ENCODE measurements at places on chromosomes 5 and 9.

- DNase-seq, result no peak
Measured at GRCh38 chr5:73945505-73945904, 319.5 kb downstream of the ARHGEF28 start.

DNA sequence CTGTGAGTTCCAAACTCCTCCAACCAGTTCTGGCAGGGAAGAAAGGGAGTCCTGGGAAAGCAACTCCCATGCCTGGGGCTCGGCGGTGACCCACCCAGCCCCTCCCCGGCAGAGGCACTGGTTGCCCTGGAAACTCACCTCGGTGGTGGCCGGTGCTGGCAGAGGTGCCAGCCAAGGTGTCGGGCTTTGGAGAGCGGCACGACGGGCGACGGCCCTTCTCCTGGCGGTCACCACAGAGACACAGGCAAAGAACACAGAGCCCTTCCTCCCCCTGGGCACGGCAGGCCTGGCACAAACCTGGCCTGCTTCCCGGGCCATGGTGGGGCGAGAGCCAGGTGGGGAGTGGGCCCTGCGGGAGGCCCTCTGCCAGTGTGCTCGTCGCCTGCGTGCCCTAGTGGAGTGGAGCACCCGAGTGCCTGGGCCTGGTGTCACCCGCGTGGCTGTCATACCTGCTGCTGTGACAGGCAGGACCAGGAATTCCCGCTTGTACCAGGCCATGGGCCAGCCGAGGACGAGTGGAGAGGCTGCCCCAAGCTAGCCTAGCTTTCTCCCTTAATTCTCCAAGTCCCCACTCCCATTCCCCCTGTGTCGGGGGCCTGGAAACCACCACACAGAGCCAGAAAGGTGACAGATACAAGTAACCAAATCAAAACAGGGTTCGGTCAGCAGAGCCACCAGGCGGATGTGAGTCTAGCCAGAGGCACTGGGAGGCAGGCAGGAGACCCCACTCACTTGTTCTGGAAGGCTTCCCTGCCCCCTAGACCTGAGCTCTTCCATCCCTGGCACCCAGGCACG lies 8.2 kb upstream of the RALGDS start:
- no peak for DNase-seq

DNA sequence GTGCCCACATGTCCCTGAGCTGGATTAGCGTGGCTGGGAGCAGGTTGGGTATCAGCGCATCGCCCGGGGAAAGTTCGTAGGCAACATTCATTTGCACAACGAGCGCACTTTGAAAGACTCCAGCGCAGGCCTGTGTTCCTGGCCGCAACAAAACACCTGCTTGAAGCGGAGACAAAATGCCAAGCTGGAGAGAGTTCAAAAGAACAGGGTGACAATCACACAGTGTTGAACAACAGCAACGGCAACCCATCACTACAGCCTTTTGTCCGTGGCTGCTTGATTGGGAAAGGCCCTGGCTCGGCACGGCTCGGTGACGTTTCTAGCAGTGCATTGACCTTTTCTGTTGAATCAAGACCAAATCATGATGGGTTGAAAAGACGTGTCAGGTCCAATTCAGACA lies 336.3 kb downstream of the IRX1 start:
- no peak for DNase-seq

- DNase-seq, result no peak
Measured at GRCh38 chr5:109743041-109743531, 53.4 kb downstream of the MAN2A1 start.

DNA sequence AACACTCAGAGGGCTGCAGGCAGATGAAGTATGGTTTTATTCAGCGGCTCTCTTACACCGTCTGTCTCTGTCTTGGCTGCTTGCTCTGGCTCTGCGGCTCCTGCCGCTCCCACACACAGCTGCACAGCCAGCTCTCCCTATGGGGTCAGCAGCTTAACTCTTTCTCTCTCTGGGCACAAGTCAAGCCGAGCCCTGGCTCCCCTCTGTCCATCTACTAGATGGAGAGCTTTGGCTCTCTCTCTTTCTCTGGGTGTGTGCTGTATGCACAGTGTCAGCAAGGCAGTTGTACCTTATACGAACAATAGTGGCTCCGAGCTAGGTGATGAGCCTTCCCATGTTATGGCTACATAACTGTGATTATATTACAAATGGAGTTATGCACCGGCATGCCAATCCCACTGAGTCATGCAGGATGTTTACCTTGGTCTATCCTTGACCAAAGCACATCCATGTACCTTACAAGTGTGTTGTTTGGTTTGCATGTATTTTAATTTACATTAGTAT lies 19.3 kb upstream of the PPP2CA start:
- no peak for DNase-seq

DNA sequence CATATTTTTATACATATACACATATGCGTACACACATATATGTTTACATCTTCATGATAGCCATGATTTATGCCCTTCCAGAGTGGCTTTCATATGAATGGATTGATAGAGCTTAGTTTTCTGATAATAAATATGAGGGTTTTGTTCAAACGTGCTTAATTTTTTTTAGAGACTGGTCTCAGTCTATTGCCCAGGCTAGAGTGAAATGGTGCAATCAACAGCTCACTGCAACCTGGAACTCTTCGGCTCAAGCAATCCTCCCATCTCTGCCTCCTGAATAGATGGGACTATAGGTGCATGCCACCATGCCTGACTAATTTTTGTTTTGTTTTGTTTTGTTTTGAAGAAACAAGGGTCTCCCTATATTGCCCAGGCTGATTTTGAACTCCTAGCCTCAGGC lies 48.6 kb upstream of the ZSWIM6 start:
- DNase-seq, result no peak

DNA sequence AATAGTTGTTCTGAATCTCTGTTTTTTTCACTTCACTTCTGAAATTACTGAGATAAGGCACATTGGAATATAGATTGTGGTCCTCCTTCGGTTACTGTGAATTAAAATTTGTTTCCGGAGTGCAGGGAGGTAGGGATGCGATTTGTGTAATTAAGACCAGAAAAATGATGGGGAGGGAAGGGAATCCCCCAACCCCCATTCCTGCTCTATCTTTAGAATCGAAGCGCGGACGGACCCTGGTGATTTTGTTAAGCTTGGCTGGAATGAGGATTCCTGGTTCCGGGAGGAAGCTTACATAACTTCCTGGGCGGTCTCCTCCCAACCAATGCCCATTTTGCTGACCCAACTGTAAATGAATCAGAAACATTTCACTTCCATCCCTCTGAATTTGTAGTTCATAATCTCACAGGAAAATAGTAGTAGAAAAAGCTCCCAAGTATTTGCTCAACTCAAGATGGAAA lies 220.1 kb upstream of the MSX2 start:
- DNase-seq, result no peak

DNA sequence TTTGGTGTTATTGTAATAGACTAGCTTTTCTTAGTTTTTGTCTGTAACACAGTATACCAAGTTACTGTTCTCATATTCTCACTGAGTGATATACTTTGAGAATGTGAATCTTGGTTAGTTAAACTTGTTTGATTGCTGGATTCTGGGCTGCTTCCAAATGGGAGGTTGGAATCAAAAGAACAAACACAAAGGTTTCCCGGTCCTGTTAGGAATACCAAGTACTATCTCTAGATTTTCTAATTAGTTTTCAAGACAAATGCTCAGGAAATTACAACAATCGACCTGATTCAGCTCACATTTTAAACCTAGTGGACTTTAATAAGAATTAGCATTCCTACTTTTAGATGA lies 244.3 kb downstream of the CSNK1G3 start:
- DNase-seq, result no peak

- DNase-seq, result peak; percentile 32
Measured at GRCh38 chr5:149990518-149991376, 9.7 kb downstream of the TIGD6 start.

- no peak for DNase-seq
Measured at GRCh38 chr9:89528540-89528939, 30.6 kb upstream of the SEMA4D start.

GRCh38 chr9:91558879-91559278 lies 135.2 kb upstream of the NFIL3 start:
- DNase-seq, result no peak

GRCh38 chr5:148853868-148854267 lies 27.5 kb downstream of the ADRB2 start:
- DNase-seq, result no peak

DNA sequence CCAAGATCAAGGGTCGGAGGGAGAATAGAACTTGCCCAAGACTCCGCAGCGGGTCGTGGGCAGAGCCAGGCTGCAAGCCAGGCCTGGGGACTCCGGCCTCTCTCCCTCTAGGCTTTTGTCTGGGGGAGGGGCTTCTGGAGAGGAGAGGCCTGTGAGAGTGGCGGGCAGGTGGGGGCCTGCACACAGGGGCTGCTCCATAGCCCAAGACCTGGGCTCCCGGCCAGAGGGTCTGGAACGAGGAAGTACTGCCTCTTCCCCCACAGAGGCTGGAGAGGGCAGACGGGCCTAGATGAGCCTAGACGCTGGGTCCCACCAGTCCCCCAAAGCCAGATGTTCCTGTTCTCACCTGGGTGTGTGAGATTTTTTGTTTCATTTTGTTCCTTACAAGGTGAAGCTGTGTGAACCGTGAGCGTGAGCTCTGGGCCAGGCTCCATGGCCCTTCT lies 5.2 kb upstream of the ST6GALNAC6 start:
- no peak for DNase-seq

GRCh38 chr9:3032898-3033297 lies 189.0 kb upstream of the PUM3 start:
- no peak for DNase-seq

GRCh38 chr9:89364666-89365531 lies 46.6 kb downstream of the SECISBP2 start:
- DNase-seq, result no peak

- DNase-seq, result peak; percentile 21
Measured at GRCh38 chr9:38393128-38393796, 760 bp downstream of the ALDH1B1 start.

GRCh38 chr9:126860077-126860756 lies at the start of gene ZBTB34:
Gene ZBTB34 (plus strand): TSS chr9:126860639. CDS start chr9:126879400, 18,761 bp downstream.
- peak; percentile 72 for DNase-seq

GRCh38 chr9:19967888-19968459 lies 179.1 kb upstream of the SLC24A2 start:
- DNase-seq, result no peak

- DNase-seq, result no peak
Measured at GRCh38 chr5:168877132-168877892, 298.1 kb upstream of the PANK3 start.

- DNase-seq, result no peak
Measured at GRCh38 chr9:104238668-104239067, 144.6 kb downstream of the SMC2 start.

- no peak for DNase-seq
Measured at GRCh38 chr5:123116058-123116457, 27.0 kb downstream of the PRDM6 start.

GRCh38 chr5:79793304-79793703 lies 103.7 kb downstream of the CMYA5 start:
- no peak for DNase-seq
